ENCODE measurements at places on chromosomes 6 and 20.
A peak's percentile ranks its signal among the peaks of the same experiment; 100 is the strongest.

- no peak for DNase-seq
Observed at GRCh38 chr20:46883892-46884291, 10.8 kb upstream of the EYA2 start.

DNA sequence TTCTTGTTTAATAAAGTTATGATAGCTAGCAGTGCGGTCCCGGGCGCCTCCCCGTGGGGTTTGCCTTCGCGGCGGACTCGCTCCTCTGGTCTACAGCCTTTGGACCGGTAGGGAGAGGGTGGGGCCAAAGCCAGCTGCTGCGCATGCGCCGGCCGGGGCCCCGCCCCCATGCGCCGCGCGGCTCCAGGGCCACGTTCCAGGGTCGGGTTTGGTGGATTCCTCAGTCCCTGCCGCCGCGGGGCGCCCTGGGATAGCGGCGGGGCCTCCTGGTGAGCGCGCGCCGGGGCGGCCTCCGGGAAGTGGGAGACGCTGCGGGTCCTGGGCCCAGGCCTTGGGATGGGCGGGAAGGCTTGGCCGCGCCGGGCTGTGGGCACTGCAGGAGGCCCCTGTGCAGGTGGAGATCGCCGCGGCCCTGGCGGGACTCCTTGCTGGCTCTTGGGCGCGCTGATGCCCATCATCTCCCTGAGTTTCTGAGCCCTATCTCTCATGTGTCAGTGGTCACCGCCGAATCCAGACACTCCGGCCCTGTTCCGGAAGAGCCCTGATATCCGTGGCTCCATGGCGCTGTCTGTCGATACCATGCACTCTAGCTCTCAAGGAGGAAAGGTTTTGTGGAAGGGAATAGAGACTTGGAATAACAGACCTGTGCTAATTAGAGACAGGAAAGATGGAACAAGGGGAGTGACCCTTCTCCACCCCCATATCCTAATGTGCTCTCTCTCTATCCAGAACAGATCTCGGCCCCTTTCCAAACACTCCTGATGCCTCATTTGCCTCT is at the start of gene VARS2:
Gene VARS2 (plus strand): TSS at position 163 of the 778 bp plus-strand sequence. CDS start 599 bp downstream, at position 762.
- peak; percentile 77 for DNase-seq

- no peak for DNase-seq
Observed at GRCh38 chr6:25266456-25267100, 12.6 kb upstream of the CARMIL1 start.

GRCh38 chr6:52055451-52055850 is 32.0 kb downstream of the PKHD1 start:
- DNase-seq: no peak

GRCh38 chr6:45813943-45814342 is 201.7 kb downstream of the CLIC5 start:
- DNase-seq: no peak

DNA sequence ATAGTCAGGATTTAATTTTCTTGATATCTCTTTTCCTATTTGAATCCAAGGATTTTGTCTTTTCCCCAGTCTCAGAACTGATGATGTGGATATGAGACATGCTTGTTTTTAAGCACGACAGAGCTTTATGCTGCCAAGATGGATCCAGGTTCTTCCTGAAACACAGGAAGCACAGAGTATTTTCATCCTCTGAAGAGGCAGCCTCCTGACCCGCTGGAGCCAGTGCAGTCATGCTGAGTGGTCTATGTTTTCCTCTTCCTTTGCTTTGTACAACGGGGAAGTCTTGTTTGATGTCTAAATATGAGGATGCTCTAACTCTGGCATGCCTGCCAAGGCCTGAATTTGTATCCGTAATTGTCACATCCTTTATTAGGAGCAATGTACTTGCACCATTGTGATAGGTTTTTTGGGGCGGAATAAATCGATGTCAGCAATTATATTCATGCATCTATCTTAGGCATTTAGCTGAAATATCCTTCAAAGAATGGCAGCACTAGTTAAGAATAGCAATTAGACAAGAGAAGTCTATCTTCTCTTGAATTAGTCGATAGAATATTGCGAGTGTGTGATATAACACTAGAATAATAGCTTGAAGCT is 407.1 kb upstream of the JAG1 start:
- no peak for DNase-seq

- DNase-seq: no peak
Observed at GRCh38 chr20:10658876-10659632, 14.7 kb downstream of the JAG1 start.

GRCh38 chr20:51402201-51402600 is 140.3 kb downstream of the NFATC2 start:
- DNase-seq: peak; percentile 59

DNA sequence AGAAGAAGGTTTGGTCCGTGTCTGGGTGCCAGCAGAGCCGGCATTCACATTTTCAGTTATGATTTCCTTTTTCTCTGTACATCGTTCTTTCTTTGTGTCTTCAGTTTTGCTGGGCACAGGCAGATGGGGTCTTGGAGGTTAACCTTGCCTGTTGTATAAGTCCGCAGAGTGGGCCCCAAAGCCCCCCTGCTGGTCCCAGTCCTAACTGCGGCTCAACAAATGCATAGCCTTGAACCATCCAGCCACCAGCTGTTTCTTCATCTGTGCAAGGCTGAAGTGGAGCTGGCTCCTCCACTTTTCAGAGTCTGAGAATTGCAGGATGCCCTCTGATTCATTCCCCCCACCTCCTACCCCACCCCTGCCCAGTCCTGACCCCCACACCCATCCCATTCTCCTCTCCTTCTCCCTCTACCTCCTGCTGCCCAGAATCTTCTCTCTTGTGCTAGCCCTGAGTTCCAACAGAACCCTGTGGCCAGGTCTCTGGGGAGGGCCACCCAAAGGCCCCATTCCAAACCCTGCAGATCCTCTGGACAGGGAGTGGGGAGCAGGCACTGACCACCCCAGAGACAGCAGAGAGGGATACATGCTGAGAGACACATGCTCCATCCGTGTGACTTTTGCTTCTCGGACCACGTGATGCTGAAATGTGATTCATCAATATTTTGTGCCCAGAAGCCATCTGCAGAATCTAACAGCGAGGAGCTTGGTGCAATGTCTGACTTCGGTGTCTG is 386.5 kb upstream of the SULF2 start:
- no peak for DNase-seq

DNA sequence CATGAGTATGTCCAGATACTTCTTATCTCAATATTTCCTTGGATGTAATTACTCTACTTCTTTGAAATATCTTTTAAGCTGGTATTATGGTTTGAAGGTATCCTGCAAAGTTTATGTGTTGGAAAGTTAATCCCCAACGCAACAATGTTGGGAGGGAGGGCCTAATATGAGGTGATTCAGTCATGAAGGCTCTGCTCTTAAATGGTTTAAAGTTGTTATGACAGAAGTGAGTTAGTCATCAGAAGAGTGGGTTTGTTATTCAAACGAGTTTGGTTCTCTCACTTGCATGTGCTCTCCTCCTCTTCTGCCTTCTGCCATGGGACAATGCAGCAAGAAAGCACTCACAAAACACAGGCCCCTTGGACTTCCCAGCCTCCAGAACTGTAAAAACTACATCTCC is 176.3 kb downstream of the KCNQ5 start:
- DNase-seq: no peak

- no peak for DNase-seq
Observed at GRCh38 chr6:82711971-82712370, 348.4 kb downstream of the TPBG start.

DNA sequence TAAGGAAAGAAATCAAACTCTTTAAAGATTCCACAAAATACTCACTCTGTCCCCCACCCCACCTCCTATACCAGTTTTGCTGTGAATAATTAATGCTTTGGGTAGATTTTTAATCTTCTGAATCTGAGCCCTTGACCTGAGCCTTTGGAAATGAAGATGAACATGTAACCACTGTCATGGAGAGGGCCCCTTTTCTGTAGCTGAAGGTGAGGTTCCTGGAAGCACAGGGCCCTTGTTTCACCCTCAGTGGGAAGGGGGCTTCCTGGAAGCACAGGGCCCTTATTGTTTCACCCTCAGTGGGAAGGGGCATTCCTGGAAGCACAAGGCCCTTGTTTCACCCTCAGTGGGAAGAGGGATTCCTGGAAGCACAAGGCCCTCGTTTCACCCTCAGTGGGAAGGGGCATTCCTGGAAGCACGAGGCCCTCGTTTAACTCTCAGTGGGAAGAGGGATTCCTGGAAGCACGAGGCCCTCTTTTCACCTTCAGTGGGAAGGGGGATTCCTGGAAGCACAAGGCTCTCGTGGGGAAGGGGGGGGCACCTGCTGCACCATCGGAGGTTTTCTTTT is 75.7 kb downstream of the DACT2 start:
- no peak for DNase-seq

GRCh38 chr6:36599791-36600209 is 5.6 kb downstream of the SRSF3 start:
- peak; percentile 59 for DNase-seq

DNA sequence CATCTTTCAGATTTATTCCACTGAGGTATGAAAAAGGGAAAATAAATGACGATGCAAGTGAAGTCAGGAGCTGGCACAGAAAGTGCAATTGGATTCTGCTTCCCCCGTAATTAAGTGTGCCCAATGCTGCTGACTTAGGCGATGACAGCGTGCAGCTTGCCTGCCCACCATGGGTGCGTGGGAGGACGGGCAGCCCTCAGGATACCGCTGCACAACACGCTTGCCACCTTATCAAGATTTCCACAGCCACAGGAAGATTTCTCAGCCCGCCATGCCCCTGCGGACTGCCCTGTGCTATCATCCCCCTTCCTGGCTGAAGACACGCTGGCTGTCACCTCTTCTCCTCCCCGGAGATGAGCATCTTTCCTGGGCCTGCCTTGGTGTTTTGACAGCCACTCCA is 103.3 kb upstream of the BACH2 start:
- no peak for DNase-seq

DNA sequence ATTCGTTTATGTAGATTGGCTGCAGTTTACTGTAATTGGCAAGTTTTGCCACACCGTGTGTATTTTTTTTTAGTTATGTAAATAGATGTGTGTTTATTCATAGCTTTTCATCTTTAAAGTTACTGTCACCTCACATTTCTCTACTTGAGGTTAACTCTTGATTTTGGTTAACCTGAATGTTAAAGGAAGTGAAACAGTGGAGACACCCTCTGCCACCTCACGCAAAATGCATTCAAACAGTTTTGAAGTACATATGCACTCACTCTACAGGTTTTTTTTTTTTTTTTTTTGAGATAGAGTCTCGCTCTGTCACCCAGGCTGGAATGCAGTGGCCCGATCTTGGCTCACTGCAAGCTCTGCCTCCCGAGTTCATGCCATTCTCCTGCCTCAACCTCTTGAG is 17.7 kb downstream of the OR2A4 start:
- DNase-seq: no peak

DNA sequence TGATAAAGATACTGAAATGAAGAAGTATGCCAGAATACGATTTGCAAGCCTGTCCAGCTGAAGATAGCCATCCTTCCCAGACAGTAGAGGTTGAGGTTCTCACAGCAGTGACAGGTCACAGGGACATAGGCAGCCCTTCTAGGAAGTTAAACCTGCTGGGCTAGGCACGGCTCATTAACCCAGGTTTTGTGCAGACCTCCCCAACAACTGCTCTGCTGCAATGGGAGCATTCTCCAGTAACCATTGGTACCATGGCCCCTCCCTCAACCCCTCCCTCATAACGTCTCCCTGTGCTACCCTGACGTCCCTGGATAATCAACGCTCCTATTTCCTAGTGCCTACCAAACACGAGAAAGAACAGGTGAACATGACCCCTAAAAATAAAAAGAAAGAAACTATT is 15.8 kb downstream of the ID4 start:
- no peak for DNase-seq

DNA sequence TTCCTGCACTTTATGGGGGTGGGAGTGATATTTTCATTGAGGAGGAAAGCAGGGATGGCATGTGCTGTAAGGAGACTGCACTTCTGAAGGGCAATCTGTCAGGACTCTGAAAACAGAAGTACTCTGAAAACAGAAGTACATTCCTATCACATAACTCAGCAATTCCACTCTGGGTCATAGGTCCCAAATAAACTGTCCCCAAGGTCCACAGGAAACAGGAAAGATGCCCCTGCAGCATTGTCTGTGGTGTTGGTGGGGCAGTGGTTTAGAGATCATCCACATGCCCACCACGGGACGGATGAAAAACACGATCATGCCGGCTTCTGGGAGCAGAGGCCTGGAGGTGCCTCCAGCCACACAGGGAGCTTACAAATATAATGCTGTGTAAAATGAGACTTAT is 150.3 kb downstream of the OTOR start:
- DNase-seq: no peak

GRCh38 chr6:157099912-157100593 is 223.3 kb downstream of the TMEM242 start:
- DNase-seq: peak; percentile 18

DNA sequence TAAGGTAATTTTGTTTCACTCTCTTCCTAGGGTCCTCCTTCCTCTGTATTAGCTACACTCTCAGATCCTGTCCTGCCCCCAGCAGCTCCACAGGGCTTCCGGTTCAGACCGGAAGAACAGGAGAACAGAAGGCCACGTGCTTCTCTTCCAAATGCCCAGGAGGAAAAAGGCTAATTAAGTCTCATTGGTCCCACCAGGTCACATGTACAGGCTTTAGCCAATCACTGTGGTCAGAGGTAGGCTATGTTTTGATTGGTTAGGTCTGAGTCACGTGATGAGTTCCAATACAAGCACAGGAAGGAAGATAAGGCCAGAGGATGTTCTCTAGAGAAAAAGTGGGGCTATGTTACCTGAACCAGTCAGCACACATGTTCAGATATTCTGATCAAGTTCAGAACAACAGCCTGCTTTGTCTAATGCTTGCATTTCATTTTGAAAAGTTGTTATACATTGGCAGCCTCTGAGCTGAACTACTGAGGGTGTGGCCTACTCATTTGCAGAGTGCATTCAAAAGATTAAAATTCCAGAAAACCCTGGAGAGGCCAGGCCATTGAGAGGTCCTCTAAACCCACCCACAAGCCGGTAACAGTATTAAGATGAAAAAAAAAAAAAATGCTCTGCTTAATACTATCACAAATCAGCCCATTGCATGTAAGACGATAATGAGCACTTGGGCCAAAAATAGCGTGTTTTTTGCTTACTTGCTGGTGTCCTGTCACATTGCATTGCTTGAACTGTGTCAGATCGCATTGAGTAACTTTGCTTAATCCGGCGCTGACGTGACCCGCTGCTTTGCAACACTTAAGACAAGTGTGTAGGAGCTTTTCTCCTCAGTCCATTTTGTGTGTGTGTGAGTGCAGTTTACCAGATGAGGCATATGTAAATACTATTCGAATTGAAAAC is 170.3 kb downstream of the TSHZ2 start:
- no peak for DNase-seq

- DNase-seq: no peak
Observed at GRCh38 chr20:54848984-54849538, 373.7 kb downstream of the DOK5 start.

DNA sequence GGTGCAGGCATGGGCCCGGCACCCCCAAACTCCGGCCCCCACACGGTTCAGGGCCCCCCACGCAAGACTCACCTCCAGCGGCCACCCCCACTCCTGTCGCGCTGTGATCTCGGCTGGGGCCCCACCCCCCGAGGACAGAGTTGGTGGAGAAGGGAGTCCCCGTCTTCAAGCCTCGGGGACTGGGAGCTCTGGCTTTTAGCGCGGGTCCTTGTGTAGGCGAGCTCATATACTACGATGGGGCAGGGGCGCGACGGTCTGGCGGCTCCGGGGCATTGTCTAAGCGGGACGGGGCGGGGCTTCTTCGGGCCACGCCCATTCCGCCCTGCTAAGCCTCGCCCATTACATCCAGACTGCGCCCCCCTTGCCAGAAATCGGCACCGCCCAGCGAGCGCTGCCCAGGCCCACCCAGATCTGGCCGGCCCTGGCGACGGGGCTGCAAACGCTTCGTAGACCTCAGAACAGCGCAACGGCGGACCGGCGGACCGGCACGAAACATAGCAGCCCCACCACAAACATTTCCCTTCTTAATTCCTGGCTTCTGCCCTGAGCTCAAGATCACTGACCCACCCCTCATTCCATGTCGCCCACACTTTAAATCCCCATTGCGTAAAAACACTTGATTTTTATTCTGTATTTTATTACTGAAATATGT is 1.0 kb upstream of the DDAH2 start:
- DNase-seq: peak; percentile 59
